ENCODE measurements at places on chromosomes 12 and 14.

- no peak for DNase-seq
Measured at GRCh38 chr14:99261912-99262787, 9.8 kb downstream of the BCL11B start.

DNA sequence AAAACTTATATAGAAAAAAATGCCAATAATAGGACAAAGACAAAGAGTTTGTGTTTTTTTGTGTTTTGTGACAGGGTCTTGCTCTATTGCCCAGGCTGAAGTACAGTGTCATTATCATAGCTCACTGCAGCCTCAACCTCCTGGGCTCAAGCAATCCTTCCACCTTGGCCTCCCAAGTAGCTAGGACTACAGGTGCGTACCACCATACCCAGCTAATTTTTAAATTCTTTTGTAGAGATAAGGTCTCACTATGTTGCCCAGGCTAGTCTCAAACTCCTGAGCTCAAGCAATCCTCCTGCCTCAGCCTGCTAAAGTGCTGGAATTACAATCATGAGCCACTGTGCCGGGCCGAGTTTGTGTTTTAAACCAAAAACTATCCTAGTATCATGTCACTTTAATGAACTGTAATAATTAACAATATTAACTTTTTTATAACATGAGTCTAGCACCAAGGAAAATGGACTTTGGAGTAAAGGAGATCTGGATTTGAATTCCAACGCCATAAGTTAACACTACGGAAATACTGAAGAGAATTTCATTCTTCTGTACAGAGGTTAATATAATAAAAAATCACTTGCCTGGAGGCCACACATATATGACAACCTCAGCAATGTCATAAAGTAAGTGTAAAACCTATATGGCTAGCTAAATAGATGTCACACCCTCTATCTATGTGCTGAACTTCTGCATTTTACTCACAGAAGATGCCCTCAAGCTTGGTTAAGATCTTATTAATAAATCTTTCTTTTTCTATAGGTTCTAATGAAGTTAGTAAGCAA, 53.2 kb downstream of the EPS8 start:
- DNase-seq: no peak

- no peak for DNase-seq
Measured at GRCh38 chr14:100841761-100842403, 16.0 kb downstream of the MEG3 start.

- DNase-seq: peak; percentile 52
Measured at GRCh38 chr12:92208613-92209121, 63.0 kb upstream of the BTG1 start.

- peak; percentile 60 for DNase-seq
Measured at GRCh38 chr12:62006076-62006732, 254.0 kb upstream of the USP15 start.

DNA sequence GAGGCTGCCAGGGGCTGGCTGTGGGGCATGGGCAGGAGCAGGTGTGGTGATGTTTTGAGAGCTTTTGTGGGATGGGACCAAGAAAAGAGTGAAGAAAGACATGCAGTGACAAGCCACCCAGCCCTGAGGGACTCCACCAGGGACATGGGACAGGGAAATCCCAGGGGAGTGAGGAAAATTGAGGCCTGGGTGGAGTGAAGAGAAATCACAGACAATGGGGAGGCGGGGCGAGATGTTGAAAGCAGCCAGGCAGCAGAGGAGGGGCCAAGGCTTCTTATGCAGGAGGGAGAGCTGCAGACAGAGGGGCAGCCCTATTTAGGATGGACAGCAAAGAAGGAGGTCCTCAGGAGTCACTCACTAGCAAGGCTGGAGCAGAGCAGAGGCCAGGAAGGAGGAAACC, 4.2 kb upstream of the KRT1 start:
- DNase-seq: no peak

GRCh38 chr14:89507926-89508460, 91.0 kb upstream of the FOXN3 start:
- DNase-seq: no peak

DNA sequence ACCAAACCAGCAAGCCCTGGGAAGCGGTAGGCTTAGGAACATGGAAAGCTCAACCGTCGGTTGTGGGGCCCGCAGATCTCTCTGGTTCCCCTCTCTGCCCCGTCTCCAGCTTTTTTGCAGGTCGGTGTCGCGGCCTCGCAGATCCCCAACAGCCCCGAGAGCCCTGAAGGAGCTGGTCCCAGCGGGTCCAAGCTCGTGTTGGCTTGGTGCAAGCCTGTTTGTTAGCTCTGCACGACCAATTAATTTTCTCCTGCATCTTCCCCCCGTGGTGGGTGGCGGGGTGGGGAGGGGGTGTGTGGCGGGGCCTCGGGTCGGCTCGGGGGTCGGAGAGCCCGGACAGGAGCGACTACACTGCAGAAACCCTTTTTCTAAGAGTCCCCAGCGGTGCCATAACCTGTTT, 449 bp upstream of the SLC24A4 start:
- DNase-seq: no peak

DNA sequence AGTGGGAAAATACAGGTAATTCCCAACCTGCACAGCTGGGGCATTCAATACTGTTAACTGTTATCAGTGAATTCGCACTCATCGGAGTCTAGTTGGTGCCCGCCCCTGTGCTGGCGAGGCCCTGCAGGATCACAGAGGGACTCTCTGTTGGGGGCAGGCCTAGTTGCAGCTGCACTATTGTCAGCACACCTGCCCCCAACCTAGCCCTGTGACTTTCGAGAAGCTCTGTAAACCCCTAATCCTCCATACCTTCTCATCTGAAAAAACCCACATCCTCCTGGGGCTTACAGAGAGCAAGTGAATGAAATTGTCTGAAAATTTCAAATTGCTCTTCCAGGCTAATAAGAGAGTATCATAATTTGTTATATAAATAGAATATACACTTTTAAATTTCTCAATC, 132.2 kb upstream of the NUDT4 start:
- no peak for DNase-seq

DNA sequence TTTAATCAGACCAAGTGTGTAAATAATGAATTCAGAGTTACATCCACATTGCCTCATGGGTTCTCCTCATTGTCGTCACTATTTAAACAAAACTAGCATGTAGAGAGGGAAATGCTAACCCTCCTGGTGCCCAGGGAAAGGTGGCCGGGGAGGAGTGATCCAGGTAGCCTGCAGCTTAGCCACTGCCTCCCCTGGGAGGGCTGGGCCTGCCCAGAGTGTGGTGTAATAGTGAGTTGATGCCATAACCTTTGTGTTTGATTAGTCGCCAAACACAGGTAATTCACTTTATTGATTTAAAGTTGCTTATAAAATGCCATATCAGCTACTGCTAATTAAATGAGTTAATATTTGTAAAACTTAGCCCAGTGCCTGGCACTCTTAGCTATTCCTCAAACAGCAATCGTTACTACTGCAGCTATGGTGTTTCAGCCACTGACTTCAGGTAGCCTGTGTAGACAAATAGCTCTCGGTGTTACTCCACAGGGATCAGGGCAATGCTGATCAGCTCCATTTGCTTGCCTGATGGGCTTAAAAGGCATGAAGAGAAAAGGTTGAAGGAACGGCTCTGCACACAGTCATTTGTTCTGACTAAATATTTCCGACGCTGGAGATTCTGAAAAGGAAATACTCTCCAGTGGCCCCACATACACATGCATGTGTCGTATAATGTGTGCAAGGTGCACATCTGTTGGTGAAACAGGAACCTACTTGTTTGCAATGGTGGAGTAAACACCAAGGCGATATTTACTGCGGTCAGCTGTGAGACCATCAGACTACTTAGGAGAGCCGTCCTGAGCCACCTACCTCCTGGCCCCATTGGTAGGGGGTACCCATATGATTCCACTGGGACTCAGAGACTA, 45.7 kb upstream of the PRMT8 start:
- DNase-seq: no peak

DNA sequence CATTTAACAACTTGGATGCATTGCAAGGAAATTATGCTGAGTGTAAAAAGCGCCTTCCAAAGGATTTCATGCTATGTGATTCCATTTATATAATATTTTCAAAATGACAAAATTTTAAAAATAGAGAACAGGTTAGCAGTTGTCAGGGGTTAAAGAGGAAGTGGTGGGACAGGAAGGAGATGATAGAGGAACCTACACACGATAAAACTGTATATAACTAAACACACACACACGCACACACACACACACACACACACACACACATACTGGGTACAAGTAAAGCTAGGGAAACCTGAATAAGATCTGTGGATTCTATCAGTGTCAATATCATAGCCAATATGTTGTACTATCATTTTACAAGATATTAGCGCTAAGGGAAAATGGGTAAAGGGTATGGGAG, 17.2 kb downstream of the TTC9 start:
- DNase-seq: no peak

DNA sequence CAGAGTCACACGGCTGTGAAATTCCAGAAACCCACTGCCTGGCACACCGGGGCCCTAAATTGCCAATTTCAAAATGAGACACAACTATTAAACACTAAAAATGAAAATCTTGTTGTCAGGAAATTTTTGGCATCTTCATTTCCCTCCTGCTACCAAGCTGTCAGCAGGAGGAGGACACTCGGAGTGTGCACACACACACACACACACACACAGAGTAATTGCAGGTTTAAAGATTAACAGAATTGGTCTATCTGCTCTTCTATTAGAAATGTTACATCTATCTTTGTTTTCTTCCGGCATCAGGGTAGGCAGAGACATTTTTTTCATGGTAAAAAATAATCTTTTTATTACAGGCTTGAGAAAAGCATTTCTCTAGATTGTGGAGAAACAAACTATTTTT, 314.2 kb downstream of the EGLN3 start:
- no peak for DNase-seq

DNA sequence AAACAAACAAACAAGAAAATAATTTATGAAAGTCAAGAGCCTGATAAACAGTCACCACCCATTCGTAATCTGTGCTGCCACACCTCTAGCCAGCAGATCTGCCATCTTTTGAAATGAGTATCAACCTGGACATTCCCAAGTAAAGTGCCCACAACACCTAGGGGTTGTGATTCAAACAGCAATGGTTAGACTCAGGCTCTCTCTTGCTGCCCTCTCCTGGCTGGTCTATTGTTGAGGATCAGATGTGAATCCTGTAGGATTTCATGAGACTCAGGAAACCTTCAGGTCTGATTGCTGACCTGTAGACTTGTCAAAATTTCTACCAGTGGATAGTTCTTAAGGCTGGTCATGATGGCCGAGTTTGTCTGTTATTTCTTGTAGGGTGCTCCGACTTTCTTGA, 26.8 kb downstream of the DGLUCY start:
- no peak for DNase-seq

DNA sequence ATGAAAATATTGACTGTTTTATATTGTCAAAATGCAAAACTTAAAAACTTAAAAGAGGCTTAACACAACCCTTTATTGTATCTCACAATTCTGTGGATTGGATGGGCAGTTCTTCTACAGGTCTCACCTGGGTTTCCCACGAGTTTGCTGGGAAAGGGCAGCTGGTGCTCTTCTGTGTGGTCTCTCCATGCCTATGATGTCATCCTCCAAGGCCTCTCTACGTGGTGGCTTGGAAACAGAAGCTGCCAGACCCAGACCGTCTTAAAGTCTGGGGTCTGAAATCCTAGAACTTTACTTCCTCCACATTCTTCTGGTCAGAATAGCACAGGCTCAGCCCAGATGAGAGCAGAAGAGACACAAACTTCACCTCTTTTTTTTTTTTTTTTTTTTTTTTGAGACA, 36.5 kb upstream of the KICS2 start:
- no peak for DNase-seq

DNA sequence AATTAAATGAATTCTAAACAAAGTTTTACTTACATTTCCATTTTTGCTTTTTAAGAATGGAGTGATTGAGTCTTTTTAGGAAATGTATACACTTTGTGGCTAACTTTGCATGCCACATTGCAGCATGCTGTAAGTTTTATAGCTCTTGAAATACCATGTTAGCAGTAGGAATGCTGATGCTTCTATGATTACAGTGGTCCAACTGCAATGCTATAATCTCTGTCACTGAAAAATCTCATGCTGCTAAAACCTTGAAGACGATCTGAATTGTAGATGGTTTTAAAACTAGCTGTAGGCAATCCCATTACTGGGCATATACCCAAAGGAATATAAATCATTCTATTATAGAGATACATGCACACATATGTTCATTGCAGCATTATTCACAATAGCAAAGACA, 127.6 kb downstream of the WIF1 start:
- no peak for DNase-seq

DNA sequence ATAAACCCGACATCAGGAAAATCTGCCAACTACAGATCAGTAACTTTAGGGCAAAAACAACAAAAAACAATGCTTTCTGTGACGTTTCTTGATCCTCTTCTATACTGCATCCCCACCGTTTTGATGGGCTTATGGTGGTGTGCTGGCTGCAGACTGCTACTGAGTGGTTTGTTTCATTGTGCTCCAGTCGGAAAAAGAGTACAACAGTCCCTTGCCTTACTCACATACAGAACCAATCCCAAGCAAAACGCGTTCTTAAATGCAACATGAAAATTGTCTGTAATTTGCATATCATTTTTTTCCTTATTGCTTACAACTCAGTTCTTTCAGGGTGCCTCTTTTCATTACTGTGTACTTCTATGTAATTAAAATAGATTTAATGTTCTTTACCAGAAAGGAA, 2.3 kb downstream of the ETV6 start:
- DNase-seq: no peak

DNA sequence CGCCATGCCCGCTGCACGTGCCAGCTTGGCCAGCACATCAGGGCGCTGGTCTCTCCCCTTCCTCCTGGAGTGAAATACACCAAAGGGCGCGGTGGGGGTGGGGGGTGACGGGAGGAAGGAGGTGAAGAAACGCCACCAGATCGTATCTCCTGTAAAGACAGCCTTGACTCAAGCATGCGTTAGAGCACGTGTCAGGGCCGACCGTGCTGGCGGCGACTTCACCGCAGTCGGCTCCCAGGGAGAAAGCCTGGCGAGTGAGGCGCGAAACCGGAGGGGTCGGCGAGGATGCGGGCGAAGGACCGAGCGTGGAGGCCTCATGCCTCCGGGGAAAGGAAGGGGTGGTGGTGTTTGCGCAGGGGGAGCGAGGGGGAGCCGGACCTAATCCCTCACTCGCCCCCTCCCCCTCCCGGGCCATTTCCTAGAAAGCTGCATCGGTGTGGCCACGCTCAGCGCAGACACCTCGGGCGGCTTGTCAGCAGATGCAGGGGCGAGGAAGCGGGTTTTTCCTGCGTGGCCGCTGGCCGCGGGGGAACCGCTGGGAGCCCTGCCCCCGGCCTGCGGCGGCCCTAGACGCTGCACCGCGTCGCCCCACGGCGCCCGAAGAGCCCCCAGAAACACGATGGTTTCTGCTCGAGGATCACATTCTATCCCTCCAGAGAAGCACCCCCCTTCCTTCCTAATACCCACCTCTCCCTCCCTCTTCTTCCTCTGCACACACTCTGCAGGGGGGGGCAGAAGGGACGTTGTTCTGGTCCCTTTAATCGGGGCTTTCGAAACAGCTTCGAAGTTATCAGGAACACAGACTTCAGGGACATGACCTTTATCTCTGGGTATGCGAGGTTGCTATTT, 914 bp upstream of the CCND2 start:
- DNase-seq: no peak

- DNase-seq: no peak
Measured at GRCh38 chr12:8985213-8985754, 4.1 kb upstream of the KLRG1 start.

- DNase-seq: no peak
Measured at GRCh38 chr14:44795725-44796124, 166.0 kb downstream of the KLHL28 start.

All from GM03348 (cell line).